Stimulated activated CD8-positive, alpha-beta memory T cell treated with anti-CD3 and anti-CD28 coated beads, Interleukin-4, amount 100 ng/mL, for 48 hours (primary cell): ENCODE measurements at places on chromosomes 6 and 20.

DNA sequence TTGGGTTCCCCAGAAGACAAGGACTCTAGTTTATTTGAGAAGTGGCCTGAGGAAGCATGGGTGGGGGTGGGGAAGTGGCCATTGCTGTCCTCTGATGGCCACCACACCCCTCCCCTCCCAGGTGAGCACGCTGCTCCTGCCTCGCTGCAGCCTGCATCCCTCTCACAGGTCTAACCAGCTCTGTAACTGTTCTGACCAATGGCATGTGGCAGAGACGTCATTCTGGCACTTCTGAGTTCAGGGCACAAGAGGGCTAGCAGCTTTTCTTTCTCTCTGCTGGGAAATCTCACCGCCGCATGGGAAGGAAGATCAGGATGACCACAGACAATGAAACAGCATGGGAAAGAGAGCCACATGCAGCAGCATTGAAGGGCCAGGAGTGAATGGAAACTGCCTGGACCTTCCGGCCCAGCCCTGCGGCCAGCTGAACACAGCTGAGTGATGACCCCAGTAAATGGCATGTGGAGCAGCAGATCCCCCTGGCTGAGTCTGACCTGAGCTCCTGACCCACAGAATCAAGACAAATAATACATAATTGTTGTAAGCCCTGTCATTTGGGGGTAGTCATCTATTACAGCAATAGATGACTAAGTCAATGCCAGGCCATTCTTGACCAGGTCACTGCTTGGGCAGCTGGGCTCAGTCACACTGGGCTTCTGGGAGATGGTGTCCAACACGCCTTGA is 179.8 kb downstream of the LINC00237 start:
- DNase-seq, result no peak

- peak; percentile 47 for DNase-seq
Observed at GRCh38 chr20:61896058-61896961, 169.4 kb downstream of the TAF4 start.

DNA sequence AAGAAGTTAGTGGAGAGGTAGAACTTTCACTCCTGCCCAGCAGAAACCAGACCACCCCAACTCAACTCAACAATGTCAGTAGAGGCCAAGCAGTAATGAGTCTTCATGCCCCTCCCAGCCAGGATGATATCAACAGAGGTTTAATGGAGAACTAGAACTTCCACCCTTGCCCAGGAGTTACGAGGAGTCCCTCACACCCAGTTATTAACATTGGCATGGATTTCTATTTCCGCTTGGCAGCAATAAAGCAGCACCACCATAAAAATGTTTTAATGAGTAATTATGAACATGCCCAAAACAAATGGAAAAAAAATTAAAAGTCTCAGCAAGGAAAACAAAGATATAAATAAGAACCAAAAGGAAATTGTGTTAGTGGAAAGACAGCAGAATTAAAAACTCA is 40.7 kb upstream of the ID4 start:
- no peak for DNase-seq

DNA sequence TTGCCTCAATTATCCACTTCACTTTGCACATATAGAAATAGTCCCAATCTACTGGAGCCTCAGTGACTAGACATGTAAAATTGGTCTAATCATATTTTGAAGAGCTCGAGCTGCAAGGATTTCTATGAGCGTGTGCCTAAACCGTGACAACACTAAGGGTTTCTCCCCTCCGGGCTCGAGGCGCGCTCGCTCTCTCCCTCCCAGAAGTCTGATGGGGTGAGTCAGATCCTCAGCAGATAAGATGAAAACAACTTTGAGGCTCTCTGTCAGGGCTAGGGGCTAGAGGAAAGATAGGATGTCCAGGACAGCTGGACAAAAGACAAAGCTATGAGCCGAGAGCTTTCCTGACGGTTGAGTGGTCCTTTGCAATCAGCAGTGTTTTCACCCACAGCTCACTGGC is 16.8 kb downstream of the GNAS-AS1 start:
- DNase-seq, result no peak

- DNase-seq, result no peak
Observed at GRCh38 chr6:18293076-18293904, 29.0 kb upstream of the DEK start.

DNA sequence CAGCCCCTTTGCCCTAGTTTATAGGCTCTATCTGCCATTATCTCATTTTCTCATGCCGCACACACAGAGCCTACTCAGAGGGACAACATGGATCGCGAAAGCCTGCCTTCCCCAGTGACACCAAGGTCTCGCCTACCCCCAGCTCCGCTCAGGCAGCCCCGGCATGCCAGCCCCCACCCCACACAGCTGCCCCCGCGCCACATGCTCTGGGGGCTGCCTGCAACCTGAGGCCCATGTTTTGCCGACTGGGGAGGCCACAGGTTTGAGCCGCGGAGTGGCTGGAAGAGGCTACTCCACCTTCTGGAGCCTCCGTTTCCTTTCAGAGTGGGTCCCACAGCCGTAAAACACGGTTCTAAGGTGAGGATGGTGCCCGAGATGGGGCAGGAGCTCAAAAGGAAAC is 102.1 kb downstream of the ASXL1 start:
- no peak for DNase-seq

DNA sequence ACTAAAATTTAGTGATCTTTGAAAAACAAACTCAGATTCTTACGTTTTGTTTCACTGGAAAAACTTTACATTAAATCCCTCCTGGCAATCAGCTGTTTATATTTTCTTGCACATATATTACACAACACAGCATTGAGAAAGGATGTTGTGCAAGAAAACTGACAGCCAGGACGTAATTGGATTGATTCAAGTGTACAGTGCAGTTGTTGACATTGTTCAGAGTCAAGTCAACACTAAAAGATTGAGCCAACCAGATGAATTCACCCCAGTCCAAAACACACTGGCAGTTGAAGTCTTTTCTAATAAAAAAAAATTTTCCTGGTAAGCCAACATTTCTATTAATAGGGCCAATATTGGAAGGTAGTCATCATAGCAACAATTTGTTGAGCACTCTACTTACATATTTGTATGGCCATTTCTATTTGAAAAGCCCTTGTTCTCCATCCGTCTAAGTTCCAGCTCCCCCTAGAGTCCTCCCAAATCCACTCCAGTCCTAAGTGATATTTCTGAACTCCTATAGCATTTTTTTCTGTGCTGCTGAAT is 20.9 kb upstream of the VNN1 start:
- DNase-seq, result no peak

DNA sequence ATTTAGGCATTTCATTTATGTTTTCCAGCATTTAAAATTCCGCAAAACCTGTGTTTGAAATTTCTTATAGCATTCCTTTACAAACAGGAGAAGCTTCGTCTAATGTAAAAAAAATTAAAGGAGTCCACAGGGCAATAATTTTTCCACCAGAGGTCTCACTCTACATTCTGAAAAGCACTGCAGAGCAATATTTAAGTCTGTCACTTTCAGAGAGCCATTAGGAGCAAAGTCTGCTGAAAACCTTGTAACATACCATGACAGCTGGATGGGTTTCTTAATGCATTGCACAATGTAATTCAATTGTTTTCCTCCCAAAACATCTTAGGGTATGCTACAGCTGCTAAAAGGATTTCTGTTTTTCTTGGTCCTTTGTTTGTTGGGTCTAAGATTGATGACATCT is 18.0 kb downstream of the BAG2 start:
- DNase-seq, result no peak

DNA sequence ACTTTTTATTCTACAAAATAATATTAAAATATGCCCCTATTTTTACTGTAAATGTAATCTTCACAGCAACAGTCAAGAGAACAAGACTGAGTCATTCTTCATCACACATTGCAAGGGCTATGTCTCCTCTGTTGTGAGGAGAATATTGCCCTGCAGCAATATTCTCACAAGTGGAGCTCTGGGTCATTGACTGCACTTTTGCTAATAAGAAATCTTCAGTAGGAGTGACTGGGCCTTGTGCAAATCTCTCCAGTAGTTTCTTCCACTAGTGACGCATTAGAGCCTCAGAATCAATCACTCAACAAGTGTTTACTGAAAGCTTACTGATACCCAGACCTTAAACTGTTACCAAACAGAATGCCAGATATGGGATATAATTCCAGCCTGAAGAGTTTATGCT is 49.1 kb downstream of the LAMA2 start:
- DNase-seq, result no peak

GRCh38 chr6:145332011-145332410 is 403.3 kb downstream of the EPM2A start:
- no peak for DNase-seq

DNA sequence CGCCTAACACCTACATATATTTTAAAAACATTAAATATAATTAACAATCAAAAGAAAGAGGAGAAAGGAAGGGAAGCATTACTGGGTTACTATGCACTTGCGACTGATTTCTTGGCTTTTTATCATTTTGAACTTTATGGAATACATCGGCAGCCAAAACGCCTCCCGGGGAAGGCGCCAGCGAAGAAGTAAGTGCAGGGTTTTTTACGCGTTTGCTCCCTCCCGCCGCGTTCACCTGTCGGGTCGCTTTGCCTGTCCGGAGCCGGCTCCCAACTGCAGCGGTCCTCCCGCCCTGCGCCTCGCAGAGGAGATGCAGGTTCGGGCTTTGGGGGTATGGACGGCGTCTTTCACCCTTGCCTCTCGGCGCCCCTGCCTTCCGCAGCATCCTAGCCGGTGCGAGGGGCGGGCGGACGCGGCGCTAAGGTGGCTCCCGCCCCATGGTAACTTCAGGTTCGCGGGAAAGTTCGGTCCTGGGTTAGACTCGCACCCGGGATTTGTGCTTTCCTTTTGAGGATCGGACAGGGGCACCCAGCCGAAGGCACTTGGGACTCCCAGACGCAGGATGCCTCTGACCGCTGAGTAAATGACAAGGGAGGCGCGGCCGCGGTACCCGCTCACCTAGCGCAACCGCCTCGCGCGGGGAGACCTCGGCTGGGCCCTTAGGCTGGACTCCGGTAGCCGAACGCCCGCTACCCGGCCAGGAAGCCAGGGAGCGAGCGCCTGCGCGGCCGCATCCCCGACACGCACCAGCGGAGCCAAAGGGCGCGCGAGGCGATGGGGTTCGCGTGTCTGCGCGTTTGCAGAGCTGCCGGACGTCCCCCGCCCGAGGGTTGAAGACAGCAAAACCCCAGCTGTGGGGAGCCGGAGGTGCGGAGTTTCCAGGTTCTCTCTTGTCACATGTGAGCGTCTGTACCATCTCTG is 891 bp downstream of the RSPO3 start:
- DNase-seq, result peak; percentile 39

DNA sequence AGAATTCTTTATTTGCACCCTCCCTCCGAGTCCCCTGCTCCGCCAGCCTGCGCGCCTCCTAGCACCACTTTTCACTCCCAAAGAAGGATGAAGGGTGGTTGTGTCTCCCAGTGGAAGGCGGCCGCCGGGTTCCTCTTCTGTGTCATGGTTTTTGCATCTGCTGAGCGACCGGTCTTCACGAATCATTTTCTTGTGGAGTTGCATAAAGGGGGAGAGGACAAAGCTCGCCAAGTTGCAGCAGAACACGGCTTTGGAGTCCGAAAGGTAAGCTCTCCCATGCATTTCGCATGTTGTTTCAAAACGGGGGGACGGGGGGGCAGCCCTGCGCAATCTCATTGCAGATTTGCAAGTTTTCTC is 357 bp downstream of the PCSK2 start:
- no peak for DNase-seq

GRCh38 chr6:34174846-34175399 is 29.0 kb upstream of the GRM4 start:
- DNase-seq, result peak; percentile 20

DNA sequence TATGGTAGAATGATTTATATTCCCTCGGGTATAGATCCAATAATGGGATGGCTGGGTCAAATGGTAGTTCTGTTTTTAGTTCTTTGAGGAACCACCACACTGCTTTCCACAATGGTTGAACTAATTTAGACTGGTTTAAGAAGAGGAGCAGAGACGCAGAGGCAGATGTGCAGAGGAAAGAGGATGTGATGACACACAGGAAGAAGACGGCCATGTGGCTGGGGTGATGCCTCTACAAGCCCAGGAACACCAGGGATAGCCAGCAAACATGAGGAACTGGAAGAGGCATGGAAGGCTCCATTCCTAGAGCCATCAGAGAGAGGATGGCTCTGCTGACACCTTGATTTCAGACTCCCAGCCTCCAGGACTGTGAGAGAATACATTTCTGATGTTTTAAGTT is 218.3 kb upstream of the DTNBP1 start:
- DNase-seq, result no peak

DNA sequence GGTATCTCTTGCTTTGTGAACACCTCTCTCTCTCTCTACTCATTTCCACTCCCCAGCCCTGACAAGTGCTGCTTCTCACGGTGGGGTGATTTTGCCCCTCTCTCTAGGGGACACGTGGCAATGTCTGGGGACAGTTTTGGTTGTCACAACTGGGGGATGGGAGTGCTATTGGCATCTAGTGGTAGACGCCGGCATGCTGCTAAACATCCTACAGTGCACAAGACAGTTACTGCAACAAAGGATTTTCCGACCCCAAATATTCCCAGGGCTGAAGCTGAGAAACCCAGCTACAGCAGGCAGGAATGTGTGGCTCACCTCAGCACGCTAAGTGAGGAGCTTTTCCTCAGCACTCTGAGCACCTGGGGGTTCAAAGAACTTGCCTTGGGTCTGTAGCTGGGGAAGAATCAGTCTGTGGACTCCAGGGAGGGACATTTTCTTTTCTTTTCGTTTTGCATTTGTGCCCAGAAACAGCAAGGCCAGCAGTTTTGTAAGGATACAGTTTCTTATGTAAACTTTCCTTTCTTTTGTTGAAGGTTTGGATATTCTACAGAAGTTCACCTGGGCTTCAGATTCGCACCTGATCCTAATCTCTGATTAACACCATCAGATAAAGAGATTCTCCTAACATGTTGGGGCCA is 246.9 kb upstream of the ZFP64 start:
- no peak for DNase-seq

DNA sequence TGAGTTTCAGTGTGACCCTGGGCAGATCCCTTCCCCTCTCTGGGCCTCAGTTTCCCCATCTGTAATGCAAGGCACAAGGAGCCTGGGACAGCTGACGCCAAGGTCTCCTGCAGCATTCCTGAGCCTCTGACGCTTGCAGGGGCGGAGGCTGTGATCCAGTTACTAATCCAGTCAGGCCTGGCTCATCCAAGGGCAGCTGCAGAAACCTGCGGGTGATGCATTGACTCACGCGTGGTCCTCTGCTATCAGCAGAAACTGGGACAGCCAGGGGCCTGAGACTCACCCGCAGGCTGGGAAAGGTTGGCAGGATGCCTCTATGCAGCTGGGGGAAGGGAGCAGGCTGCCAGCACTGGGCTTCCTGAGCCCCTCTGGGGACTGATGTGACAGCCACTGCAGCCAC is 65.0 kb upstream of the SIRPA start:
- DNase-seq, result no peak
